Immature natural killer cell (primary cell): ENCODE measurements at places on chromosomes 16 and 17. TPM values are rescaled to one million over a fixed set of nuclear protein-coding genes. Genes with fewer than 3 reads are reported as not detected.

ACSM2A gene
- polyA plus RNA-seq = not detected

NOG gene
- polyA plus RNA-seq = not detected

EVI2B gene
- polyA plus RNA-seq = 66.4 TPM

DNA sequence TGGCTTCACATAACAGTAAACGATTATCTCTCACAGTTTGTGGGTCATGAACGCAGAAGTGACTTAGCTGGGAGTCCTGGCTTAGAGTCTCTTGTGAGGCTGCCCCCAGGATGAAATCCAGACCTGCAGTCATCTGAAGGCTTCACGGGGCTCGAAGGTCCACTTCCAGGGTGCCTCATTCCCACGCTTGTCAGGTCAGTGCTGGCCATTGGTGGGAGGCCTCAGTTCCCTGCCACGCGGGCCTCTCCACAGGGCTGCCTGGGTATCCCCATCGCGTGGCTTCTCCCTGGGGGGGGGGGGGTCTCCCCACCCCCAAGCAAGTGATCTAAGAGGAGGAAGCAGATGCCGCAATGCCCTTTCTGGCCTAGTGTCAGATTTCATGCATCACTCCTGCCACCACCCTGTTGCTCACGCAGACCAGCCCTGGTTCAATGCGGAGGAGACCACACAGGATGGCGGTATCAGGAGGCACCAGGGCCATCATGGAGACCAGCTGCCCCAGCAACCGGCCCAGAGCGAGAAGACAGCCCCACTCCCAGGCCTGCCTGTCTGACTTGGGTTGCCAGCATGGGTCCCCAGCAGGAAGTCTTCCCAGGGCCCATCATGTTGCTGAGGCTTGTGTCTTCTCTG lies 77.3 kb upstream of the CDH5 start:
- H3K27me3 ChIP-seq = peaks cover 7% of the 10 kb centered on the region
- H3K36me3 ChIP-seq = no peaks in the 10 kb centered on the region
- no peaks in the 10 kb centered on the region for H3K4me1 ChIP-seq
- H3K4me3 ChIP-seq = no peak overlapping the region

DNA sequence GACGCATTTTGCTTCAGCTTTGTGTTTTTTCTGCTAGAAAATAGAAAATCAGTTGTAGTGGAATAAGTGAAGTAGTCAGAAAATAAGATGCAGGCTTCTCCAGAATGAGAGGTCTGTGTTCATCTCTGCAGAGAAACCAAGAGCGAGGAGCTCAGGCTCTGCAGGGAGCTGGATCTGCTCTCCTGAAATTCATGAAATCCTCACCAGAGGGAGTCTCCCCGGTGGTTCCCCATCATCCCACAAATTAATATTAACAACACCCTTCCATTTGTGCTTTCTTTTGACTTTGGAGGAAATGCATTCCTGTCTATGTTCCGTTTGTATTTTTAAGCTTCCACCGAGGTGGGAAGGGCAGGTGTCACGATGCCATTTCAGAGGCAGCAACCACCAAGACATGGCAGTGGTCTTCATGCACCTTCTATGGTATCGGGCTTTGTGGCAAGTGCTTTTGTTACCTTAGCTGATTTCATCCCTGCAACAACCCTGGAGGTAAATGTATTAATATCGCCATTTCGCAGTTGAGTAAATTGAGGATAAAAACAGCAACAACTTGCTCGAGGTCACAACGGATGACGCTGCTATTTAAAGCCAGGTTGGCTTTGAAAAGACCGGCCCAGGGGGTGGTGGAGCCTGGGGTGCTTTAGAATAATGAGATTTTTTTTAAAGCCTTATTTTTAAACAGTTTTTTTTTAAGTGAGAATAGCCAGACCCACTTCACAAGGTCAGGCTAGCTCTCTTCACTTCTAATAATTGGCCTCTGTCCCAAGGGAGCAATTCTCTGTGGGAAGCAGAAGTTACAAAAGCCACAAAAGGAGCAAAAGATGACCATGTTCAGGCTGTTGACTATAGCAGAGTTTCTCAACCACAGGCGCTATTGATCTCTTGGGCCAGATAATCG lies 367.6 kb upstream of the ERCC4 start:
- H3K4me1 ChIP-seq = no peaks in the 10 kb centered on the region
- H3K27ac ChIP-seq = no peak overlapping the region
- DNase-seq = no peak
- no peaks in the 10 kb centered on the region for H3K36me3 ChIP-seq
- H3K27me3 ChIP-seq = peaks cover 2% of the 10 kb centered on the region

DNA sequence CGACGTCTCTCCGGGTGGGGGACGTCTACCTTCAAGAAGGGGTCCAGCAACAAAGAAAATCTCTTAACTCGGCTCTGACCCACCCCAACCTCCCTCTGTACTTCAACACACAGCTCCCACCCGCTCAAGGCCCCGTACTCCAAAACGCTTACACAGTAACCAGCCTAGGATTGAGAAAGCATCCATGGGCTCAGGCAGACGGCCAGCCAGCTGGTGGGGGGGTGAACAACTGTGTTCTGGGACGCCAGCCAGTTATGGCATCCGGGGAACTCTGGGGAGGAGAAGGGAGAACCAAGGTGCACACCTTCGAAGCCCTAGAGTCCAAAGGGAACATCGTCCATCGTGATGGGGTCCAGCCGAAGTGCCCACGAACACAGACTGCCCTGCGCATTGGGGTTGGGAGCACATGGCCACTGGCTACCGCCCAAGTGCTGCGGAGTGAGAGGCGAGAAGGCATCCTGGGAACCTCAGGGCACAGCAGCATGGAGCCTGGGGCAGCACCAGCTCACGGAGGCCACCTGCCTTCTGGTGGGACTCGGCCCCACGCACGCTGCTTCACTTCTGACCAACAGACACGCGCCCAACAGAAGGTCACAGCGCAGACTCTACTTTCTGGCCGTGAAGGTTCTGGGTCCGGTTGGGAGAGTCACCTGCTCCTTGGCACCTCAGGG lies 14.3 kb downstream of the SLC16A3 start:
- peak overlapping the region; percentile 91 for H3K27ac ChIP-seq
- peaks cover 78% of the 10 kb centered on the region for H3K4me1 ChIP-seq
- peaks cover 17% of the 10 kb centered on the region for H3K36me3 ChIP-seq
- H3K4me3 ChIP-seq = no peak overlapping the region
- H3K27me3 ChIP-seq = peaks cover 18% of the 10 kb centered on the region

- H3K4me3 ChIP-seq = no peak overlapping the region
- DNase-seq = no peak
- H3K27me3 ChIP-seq = peaks cover 4% of the 10 kb centered on the region
- peaks cover 14% of the 10 kb centered on the region for H3K36me3 ChIP-seq
- H3K27ac ChIP-seq = no peak overlapping the region
Measured at GRCh38 chr16:11692651-11693050, 24.4 kb downstream of the SNN start.

- no peak for DNase-seq
- peaks cover 20% of the 10 kb centered on the region for H3K27me3 ChIP-seq
- no peaks in the 10 kb centered on the region for H3K36me3 ChIP-seq
- peaks cover 7% of the 10 kb centered on the region for H3K4me1 ChIP-seq
- no peak overlapping the region for H3K4me3 ChIP-seq
- H3K27ac ChIP-seq = no peak overlapping the region
Measured at GRCh38 chr16:56630134-56630533, 2.3 kb upstream of the MT1M start.

- H3K4me3 ChIP-seq = peak overlapping the region; percentile 85
- H3K4me1 ChIP-seq = peaks cover 85% of the 10 kb centered on the region
- peaks cover 13% of the 10 kb centered on the region for H3K27me3 ChIP-seq
- peak; percentile 84 for DNase-seq
- peak overlapping the region; percentile 99 for H3K27ac ChIP-seq
- H3K36me3 ChIP-seq = peaks cover 3% of the 10 kb centered on the region
Measured at GRCh38 chr17:36722121-36722902, 120.9 kb downstream of the MRM1 start.
